ENCODE measurements at places on chromosomes 2 and 18.

DNA sequence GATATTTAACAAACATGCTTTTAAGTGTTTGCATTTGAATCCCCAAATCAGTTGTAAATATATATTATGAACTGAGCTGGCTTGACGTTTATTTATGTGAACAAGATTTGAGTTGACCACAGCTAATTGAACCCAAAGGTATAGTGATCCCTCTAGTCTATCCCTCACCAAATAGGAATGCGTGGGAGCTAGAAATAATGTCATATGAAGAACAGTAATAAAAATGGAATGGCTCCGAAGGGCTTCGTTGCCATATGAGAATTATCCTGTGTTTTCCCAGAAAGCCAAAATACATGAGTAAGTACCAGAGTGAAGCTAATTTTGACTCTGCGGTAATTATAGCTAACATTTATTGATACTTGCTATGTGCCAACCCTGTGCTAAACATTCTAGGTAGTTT, 142.7 kb downstream of the ADCYAP1 start:
- DNase-seq = no peak

DNA sequence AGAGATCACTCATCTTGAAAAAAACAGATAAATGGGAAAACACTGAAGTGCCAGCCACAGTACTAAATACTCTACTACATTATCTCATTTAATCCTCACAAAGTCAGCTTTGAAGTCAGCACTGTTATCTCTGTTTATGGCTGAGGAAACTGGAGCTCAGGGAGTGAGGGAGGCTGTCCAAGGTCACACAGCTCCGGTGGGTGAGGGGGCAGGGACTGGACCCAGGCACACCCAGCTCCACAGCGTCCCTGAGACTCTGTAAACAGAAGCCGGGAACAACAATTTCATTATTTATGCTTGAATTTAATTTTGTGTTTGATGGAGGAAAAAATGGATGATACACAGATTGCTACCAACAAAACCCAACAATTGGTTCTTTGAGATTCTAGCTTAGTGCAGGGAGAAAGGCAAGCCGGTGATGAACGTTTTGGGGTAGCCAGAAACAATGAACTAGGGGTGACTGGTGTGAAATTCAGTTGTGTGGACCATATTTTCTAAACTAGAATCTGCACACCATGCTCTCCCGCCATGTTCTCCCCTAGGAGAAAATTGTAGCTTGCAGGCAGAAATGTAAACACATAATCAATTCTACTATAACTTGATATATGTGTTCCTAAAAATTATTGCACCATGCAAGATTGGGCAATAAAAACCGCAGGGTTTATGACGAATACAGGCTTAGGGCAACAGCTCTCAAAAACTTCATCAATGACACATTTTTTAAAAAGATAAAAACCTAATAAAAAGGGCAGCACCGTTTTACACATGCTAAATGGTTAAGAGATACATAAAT, at the start of gene GREB1:
GREB1 (plus strand) TSS at position 768 of the 793 bp plus-strand sequence. CDS start 22,570 bp downstream, outside the sequence.
- DNase-seq = no peak

DNA sequence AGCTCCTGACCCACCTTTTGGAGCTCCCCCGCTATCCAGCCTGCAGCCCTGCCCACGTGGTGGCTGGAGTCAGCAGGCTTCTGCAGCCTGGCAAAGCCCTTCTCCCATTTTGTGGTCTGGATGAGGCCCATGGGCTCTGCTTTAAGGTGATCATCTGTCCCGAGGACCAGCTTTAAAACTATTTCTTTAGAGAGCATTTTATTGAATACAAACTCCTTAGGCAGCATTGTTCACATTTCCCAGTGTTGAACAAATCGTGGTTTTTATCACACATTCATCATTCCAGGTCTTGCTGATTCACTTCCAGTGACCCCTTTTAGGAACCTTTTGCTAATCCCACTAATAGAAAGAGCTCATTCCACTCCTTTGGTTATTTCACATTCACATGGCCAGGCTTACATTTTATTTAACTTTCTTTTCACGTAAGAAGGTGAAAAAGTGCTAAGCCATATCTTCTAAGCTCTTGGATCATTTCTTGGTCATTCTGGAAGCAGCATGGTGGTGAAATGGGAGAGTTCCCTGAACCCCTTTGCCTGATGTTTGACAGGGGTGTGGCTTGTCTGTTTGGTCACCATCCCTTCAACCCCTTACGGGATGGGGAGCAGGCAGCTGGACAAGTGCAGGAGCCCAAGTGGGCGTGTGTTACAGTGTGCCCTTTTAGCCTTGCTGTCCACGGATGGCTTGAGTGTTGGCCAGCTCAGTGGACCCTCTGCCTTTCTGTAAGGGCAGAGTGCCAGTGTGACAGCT, 80.4 kb upstream of the RAPGEF4 start:
- no peak for DNase-seq

GRCh38 chr18:72107647-72108383, 436.3 kb downstream of the CBLN2 start:
- no peak for DNase-seq

DNA sequence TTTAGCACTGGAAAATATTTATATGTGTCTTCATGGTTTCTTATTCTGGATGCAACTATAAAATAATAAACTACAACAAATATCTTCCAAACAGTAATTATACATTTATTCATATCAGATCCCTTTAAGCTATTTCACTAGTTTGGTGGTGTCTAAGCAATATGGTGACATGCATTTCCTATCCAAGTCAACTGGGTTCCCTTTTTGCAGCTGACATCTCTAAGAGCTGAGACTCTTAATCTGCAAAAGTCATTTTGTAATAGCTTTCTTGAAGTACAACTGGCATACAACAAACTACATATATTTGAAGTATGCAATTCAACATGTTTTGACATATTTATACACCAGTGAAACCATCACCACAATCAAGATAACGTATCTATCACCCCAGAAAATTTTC, 59.9 kb upstream of the SLC1A4 start:
- DNase-seq = no peak

DNA sequence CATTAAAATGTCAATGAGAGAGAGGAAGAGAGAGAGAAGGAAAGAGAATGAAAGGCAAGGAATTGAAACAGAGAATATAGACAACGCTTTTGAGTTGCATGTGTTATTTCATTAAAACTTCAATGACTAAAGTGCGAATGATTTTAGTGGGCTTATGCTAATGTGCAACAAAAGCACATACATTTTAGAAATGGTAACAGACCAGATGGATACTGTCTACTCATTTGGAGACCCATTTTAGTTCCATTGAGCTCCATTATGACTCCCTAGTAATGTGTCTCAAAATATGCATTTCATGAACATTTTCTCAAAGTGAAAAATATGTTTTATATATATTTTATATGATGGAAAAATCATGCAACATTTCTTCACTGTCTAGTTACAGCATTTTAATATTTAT, 622.2 kb upstream of the GCFC2 start:
- no peak for DNase-seq

- no peak for DNase-seq
These were observed 202.0 kb upstream of the LRRTM1 start for GRCh38 chr2:80506563-80506962.

DNA sequence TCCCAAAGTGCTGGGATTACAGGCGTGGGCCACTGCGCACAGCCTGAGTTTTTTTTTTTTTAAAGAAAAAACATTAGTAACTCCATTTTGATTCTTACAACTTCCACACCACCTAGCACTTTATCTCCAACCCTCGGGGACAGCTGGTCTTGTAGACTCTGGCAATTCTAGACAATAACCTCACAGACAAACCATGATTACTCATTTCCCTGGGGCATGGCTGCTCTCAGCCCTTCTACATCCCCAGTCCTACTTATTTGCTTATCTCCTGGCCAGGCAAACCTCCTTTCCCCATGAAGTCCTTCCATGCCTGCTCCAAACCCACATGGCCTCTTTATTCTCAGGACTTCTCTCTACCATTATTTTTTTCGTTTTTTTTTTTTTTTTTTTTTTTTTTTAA, 91.1 kb downstream of the ACTR3 start:
- DNase-seq = no peak

DNA sequence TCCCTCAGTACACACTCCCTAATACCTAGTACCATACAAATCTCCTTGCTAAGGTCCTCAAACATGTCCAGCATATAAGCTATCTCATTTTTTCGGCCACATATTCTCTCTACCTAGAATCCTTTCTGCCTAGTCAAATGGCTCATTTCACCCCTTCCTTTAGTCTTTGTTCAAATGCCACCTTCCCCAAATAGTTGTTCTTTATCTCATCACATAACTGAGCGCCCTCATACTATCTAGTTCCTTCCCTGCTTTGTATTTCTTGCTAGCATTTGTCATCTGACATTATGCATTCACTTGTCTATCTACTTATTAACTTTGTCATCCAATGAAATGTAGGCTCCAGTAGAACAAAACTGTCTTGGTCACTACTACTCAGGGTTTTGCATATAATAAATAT, 35.5 kb downstream of the RPRD1A start:
- DNase-seq = no peak

- no peak for DNase-seq
These were observed 20.7 kb upstream of the DNAH6 start for GRCh38 chr2:84495539-84496146.

GRCh38 chr2:239274391-239275043, 126.3 kb downstream of the HDAC4 start:
- peak; percentile 20 for DNase-seq

- DNase-seq = no peak
These were observed 539 bp downstream of the CYP27A1 start for GRCh38 chr2:218782528-218782844.

DNA sequence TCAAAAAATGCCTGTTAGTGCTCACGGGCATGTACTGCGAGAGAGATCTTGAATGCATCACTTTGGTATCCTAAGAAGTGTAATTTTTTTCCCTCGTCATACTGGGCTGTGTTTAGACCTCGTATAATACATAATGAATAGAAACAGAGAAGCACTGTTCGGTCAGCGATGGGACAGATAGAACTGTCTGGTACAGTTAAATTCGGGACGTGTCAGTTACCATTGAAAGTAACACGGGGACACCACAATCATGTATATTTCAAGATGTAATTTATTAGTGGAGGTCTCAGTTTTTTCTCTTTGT, 1.8 kb downstream of the PKP4 start:
- no peak for DNase-seq

DNA sequence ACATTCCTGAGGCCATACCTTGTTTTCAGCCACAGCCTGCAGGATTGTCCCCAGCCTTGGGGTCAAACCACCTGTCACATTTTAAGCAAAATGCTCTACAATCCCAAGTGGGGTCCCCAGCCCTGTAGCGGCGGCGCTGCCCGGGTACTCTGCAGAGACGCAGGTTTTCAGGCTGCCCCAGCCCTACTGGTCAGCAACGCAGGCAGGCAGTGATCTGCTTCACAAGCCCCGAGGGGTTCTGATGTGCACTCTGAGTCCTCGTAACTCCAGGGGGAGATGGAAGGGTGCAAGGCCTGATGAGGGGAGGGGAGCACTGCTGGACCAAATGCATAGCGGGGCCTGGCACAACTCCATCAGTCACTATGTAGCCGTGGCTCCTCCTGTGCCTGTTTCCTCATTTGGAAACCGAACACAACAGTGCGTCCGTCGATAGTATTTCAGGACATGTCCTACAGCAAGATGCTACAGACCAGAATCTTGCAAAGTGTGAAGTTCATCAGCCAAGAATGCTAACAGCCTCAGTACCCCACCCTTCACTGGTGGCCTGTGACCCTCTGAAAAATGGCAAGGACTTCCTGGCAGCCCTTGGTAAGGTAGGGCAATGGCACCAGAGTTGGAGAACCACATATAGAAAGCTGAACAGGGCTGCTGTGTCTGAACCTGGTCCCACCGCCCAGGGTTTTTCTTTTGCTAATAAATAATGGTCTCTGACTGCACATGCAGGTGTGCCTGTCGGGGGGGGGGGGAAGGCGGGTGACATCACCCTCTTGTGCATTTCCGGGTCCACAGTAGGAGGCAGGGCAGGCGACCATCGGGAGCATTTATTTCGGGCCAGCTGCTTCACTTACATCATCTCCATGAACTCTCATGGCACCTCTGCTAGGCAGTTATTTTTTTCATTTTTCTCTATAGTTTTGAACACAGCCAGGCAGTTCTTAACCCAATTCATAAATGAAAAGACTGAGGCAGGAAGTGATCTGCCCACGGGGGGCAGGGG, 50.6 kb upstream of the TFCP2L1 start:
- no peak for DNase-seq

- DNase-seq = no peak
These were observed 195.6 kb downstream of the HRH4 start for GRCh38 chr18:24656050-24656449.

GRCh38 chr2:73930386-73930785, 3.7 kb downstream of the DGUOK start:
- no peak for DNase-seq

DNA sequence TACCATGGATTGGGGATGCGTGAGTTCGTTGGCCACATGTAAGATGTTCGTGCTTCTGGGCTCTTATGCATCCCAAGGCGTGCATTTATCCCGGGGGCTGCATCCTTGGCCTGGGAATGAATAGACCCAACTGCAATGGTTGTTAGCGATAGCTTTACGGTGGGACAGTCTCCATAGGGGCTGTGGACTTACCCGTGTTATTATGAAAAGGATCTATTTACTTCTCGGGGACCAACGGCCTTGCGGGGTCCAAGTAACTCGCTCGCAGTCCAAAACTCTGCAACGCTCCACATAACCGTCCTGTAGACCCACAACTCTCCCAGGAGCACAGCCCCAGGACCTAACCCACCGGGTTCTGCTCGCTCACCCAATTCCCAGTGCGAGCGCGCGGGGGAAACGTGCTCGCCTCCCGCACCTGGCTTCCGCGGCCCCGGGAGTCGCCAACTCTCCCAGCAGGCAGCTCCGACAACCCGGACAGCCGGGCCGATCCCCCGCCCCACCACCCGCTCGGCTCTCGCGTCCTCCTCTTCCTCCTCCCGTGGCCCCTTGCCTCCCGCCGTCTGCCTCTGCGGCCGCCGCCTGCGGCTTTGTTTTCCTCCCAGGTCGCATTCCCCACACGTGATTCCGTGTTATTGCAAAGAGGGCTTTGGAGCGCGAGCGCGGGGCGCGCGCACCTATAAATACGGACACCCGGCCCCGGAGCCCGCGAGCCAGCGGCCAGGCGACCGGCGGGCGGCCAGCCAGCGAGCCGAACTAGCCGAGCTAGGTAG, at the start of gene CABLES1:
CABLES1 (plus strand) TSS at position 706 of the 770 bp plus-strand sequence. CDS start 278 bp downstream, outside the sequence.
- peak; percentile 69 for DNase-seq

- no peak for DNase-seq
These were observed 33.7 kb upstream of the BZW1 start for GRCh38 chr2:200778038-200778437.
